ENCODE measurements at places on chromosomes 12 and 14. TPM values are rescaled to one million over a fixed set of nuclear protein-coding genes. Genes with fewer than 3 reads are reported as not detected.

GRCh38 chr14:22565391-22565945, 23.6 kb downstream of the DAD1 start:
- no peak for DNase-seq

Gene SLC7A8
- 3.2 TPM for total RNA-seq

Gene LIN7A
- 0.76 TPM for total RNA-seq

DNA sequence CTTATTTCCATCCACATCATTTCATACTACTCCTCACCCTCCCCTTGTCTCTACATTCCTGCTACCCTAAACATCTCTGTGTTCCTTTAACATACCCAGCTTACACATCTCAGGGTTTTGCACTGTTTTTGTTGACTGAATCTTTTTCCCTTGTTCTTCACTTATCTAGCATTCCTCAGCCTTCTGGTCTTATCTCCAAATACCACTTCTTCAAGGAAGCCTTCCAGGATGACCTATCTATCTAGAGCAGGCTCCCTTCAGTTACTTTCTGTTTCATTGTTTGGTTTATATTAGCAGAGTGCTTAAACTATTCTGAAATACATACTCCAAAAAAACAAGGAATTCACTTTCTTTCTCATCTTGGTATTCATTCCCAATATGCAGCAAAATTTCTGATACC, 353.1 kb downstream of the NAV3 start:
- no peak for DNase-seq

Gene ADAM20
- 0.14 TPM for total RNA-seq

DNA sequence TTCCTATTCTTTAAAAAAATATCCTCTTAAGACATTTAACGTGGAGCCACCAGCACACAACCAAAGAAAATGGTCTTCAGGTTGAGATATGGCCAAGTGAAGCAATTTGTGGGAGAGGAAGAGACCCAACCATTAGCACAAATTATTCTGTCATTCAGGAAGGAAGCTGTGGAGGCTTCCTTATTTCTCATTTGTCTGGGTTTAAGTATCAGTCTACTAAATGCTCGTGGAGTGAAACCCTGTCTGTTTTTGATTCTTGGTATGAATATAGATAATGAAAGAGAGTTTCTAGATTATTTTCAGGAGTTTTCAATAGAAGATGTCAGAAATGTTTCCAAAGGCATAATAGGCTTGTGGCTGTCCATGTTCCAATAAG, 125.1 kb downstream of the GPR65 start:
- DNase-seq: no peak

DNA sequence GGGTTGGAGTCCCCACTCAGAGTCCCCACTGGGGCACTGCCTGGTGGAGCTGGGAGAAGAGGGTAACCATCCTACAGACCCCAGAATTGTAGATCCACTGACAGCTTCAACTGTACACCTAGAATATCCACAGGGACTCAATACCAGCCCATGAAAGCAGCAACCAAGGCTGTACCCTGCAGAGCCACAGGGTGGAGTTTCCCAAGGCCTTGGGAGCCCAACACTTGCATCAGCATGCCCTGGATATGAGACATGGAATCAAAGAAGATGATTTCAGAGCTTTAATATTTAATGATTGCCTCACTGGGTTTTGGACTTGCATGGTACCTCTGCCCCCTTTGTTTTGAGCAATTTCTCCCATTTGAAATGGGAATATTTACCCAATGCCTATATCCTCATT, 80.4 kb downstream of the RASSF9 start:
- no peak for DNase-seq

DNA sequence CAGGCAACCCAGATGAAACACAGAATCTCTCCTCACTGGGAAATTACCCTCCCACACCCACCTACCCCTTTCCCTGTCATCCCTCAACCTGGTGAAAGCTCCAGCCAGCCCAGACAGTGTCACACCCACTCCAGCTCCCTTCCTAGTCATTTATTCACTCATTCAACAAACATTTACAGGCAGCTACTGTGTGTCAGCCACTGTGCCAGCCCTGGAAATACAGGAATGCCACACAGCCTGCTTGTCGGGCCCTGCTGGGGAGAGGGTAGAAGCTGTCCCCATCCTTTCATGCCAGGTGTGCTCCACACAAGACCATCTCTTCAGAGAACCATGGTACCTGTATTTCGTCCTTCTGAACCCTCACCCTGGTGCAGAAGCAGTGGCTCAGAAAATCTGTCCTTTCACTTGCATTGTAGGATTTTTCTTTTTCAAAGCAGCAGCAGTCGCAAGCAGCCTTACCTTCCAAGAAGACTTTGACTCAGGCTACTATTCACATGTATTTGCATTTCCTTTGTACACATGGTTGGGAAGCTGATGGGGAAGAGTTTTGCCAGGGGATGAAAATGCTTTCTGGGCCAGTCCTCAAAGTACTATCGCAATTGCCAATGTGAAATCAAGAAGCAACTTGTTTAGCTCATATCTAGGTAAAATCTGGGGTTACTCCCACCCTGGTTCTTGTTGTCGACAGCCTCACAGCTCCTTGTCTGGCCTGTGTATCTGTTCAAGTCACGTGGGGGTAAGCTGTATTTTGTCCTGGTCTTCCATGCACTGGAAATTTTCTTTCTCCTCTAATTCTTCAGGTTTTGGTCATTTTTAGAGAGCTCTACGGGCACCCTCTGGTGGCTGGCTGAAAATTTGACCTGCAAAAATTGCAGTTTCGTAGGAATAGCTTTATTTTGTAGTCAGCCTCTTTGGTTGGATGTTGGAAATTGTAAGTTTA, 147.4 kb upstream of the EGLN3 start:
- peak; percentile 28 for DNase-seq

DNA sequence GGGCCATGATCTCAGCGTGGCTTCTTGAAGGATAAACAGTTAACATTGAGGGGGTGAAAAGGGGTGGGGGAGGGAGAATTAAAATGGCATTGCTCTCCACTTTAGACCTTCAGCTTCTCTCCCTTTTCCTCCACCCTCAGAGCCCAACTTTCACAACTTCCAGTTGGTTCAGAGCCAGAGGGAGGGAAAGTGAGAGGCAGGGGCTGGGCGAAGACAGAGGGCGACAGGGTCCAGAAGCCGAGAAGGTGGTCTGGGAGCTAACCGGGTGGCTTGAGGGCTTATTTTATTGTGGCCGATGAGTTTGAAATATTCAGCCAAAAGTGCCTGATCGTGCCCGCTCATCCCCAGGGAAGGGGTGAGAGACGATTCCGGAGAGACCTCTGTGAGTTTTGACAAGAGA, 4.1 kb downstream of the BMP4 start:
- DNase-seq: no peak

DNA sequence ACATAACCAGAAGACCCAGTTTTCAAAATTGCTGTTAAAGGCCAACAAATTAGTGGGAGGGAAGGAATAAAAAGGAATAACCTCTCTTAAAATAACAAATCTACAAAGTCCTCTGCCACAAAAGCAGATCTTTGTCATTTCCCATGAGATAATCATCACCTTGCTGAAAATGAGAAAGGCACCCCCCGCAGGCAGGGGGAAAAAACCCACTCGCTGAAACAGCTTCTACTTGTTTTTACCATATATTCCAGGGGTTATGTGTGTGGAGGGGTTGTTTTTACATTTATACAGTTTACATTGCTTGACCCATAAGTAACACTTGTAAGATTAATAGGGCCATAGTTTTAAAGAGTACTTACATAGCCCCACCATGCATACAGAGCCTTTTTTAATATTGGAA, 131.0 kb downstream of the PRICKLE1 start:
- no peak for DNase-seq

GRCh38 chr14:68477461-68478085, 315.3 kb downstream of the ZFP36L1 start:
- no peak for DNase-seq

Gene FIGNL2
- total RNA-seq: 0.38 TPM

Gene SLC39A2
- 1.5 TPM for total RNA-seq

DNA sequence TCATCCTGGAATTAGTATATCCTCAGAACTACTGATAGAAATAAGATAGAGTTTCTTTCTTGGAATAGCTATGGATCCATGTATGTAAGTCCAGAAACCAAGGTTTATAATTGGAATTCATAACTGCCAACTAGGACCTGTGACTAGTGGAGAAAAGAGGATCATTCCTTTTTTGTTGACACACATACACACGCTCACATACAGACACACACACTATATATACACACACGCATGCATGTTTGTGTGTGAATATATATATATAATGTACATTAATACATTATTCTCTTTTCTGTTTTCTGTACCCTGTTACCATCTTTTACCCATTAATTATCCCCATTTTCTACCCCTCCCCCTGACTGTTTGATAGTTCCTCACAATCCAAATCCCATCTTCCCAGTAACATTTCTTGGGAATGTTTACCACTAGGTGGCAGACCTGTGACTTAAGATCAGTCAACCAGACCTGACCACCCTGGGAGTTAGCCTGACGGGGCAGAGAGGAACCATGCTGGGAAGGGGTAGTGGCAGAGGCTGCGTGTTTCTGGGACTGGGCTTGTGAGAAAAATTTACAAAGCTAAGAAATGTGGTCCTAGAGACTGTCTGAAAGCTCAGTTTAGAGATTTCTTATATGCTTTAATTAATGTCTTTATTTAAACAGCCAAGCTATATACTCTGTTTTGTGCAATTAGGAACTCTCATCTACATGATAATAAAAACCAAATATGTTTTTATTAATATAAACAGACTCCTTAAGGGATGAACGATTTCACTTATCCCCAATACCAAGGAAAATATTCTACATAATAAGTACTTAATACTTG, 308.0 kb downstream of the PPFIA2 start:
- no peak for DNase-seq

Gene GARIN6
- not detected for total RNA-seq

- no peak for DNase-seq
Measured at GRCh38 chr12:44812062-44812461, 64.1 kb downstream of the NELL2 start.

Gene EIF2B2
- 52.7 TPM for total RNA-seq

- no peak for DNase-seq
Measured at GRCh38 chr14:54533100-54533499, 23.4 kb downstream of the CGRRF1 start.

- no peak for DNase-seq
Measured at GRCh38 chr12:43273467-43273866, 278.5 kb downstream of the ADAMTS20 start.

GRCh38 chr12:118356809-118357256, 15.9 kb downstream of the TAOK3 start:
- no peak for DNase-seq

DNA sequence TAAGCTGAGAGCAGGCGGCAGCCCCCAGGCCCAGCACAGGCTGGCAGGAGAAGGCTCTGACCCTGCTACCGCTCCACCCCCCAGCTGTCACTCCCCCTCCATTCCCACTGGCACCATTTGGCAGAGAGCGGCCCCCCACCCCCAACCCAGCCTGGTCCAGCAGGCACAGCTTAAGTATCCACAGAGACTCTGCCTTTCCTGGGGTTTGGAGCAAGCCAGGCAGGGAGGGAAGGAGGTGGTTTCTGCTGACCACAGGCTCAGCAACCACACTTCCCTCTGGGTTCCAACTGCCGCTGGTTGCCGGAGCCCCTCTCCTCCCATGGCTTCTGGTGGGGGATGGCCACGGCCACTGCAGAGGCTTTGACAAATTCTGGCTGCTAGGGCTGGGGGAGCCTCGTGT, 30.5 kb upstream of the CCND2 start:
- DNase-seq: no peak

Gene CCDC59
- 51.2 TPM for total RNA-seq

Gene CDK2
- total RNA-seq: 67.2 TPM

Gene ANKRD33
- total RNA-seq: not detected

GRCh38 chr12:100435957-100436356, 37.7 kb upstream of the NR1H4 start:
- no peak for DNase-seq

DNA sequence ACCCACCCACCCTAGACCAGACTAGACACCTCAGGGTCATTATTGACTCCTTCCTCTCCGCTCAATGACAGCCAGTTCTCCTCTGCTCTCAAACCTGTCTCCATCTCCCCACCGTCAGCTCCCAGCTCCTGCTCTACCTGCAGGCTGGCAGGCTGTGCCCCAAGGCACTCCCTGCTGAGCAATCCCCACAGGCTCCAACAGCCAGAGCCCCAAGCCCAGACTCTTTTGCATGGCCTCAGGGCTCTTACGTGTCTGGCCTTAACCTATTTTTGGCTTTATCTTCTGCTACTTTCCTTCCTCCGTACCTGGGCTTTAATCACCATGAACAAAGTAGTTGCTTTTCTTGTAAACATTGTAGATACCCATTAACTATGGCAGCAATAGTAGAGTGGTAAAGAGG, 162.9 kb upstream of the PRMT8 start:
- no peak for DNase-seq

DNA sequence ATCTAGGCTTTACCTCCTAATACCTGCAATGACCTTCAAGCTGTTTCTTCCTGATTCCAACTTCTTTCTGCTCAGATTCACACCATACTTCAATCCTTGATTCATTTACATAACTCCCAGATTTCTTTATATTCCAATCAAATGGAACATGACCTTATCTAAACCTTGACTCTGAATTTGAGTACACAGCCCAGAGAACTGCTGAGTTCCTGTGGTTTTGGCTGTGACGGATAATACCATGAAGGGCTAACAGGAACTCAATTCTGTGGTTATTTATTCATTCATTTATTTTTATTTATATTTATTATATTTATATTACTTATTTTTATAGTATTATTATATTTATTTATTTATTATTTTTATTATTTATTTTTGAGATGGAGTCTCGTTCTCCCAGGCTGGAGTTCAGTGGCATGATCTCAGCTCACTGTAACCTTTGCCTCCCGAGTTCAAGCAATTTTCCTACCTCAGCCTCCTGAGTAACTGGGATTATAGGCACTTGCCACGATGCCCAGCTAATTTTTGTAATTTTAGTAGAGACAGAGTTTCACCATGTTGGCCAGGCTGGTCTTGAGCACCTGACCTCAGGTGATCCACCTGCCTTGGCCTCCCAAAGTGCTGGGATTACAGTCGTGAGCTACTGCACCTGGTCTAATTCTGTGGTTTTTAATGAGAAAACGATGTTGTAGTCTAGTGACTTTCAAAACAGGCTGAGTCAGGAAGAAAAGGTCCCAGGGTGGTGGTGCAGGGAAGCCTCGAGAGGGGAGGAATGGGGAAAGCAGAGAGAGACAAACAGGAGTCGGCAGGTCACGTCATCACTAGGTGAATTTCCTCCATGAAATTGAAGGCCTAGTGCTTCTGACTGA, 11.7 kb downstream of the APOLD1 start:
- DNase-seq: no peak

DNA sequence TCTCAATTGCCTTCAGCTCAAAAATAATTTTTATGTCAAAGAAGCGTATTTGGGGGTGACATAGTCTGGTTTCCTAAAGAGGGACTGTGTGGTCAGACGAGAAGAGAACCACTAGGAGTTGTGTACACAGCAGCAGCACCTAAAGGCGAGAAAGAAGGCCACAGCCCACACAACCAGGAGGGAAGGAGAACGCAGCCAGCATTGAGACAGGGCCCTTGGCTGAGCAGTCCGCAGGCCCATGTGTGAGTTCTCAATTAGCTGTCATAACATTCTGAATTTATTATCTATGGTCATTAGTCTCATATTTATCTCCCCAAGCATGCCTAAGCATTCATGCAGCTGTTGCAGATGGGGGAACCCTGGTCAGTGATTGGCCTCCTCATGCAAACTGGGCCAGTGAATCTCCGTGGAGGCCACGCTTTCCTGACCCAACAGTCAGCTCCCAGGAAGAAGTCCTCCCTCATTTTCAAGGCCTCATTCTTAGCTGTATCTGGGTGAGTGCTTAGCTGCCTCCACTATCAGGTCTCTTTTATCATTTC, 81.2 kb upstream of the ATF7IP start:
- no peak for DNase-seq
